Muscle of back (tissue), 13 donors: ENCODE measurements at places on chromosomes 1 and 21. TPM values are rescaled to one million over a fixed set of nuclear protein-coding genes. Genes with fewer than 3 reads are reported as not detected.
A peak's percentile ranks its signal among the peaks of the same experiment; 100 is the strongest.

PSMG1 gene
- polyA plus RNA-seq, result 28.1 TPM

HAO2 gene
- polyA plus RNA-seq, result 0.39 TPM

DNA sequence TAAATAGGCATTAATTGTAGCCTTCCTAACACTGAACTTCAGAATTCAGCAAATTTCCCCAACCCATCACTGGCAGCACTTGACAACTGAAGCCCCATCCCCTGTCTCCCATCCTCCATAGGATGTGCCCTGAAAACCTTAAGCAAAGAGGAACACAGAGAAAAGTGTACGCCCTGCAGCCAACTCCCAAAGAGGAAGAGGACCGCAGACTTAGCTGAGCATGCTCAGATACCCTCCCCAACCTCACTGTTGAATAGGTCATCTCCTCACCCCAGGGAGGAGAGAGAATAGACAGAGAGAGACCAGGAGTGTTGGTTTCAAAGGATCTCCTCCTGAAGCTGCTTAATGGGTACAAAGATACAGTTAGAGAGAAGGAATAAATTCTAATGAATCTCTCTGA is 50.5 kb downstream of the CD2 start:
- DNase-seq, result no peak

DNA sequence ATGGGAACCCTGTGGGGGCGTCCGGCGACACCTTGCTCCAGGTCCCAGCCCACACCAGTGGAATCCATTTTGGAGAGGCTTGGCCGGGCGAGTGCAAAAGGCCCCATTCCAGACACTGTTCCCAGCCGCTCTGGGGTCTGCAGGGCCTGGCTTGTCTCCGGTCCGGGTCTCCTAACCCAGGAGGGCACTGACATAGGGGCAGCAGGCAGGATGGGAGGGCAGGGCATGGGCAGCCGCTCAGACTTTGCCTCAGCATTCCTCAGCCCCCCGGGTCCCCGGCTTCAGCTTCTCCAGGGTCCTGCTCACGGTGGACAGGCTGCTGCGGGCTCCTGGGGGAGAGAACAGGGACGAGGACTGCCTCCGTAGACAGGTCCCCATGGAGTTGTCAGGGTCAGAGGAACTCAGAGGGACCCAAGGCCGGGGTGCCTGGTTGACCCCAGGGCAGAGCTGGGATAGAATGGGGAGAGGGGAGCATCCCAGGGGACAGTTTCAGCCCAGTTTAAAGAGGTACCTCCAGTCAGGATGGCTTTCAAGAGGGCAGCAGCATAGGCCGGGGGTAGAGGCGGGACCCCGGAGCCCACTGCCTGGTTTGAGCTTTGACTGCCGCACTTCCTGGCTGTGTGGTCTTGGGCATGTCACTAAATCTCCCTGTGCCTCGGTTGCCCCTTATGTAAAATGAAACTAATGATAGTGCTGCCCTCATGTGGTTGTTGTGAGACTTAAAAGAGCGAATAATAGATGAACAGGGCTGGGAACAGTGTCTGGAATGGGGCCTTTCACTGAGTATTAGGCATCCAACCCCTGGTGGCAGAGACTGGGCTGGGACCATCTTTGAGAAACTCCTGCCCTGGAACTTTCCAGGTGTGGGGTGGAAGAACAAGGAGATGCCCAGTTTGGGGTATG is 3.7 kb downstream of the KNCN start:
- DNase-seq, result peak; percentile 35

DNA sequence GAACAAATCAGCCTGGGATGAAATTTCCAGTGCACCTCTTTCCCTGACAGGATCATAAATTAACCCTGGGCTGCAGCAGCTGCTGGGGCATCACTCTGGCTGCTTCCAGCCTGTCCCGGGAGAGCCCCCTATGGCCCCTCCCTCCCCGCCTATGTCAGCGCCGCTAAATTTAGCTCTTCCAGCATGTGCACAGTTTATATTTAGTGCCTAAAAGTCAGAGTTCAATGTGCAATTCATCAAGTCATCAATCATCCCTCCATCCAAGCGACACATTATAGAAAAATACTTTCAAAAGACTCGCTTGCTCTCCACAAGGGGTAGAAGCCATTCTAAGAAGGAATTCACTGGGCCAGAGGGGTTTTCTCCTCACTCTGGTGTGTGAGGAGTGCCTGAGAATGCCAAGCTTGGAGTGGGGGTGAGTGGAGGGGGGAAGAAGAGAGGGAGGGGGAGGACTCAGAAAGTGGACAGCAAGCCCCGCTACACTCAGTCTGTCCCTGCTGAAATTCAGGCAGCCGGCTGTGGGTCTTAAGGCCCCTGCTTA is 37.4 kb downstream of the XCL1 start:
- peak; percentile 81 for DNase-seq

GRCh38 chr1:67192902-67193301 is 26.6 kb downstream of the IL23R start:
- no peak for DNase-seq

DNA sequence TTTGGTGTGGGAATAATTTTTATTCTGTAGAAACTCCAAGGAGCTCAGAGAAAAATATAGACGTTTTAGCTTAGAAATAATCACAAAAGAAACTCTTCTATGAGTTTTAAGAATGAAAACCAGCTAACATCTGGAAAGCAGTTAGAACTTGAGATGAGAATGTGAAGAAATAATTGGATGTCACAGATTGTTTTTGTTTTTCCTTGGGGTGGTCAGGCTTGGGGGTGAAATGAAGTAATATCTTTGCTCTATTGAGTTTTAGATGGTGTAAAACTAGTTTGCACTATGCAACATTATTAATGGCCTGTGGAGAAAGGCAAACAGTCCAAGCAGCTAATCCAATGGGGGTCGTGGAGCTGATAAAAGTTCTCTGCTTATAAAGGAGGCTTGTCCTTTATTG is 101.2 kb downstream of the FMN2 start:
- DNase-seq, result no peak

- peak; percentile 45 for DNase-seq
Observed at GRCh38 chr1:229114850-229115365, 156.0 kb upstream of the RAB4A start.
